ENCODE measurements at places on chromosomes 2 and 18.

- DNase-seq = no peak
Observed at GRCh38 chr18:75244351-75245313, 34.0 kb downstream of the TSHZ1 start.

GRCh38 chr2:234967870-234968208 is 16.0 kb downstream of the SH3BP4 start:
- no peak for DNase-seq

DNA sequence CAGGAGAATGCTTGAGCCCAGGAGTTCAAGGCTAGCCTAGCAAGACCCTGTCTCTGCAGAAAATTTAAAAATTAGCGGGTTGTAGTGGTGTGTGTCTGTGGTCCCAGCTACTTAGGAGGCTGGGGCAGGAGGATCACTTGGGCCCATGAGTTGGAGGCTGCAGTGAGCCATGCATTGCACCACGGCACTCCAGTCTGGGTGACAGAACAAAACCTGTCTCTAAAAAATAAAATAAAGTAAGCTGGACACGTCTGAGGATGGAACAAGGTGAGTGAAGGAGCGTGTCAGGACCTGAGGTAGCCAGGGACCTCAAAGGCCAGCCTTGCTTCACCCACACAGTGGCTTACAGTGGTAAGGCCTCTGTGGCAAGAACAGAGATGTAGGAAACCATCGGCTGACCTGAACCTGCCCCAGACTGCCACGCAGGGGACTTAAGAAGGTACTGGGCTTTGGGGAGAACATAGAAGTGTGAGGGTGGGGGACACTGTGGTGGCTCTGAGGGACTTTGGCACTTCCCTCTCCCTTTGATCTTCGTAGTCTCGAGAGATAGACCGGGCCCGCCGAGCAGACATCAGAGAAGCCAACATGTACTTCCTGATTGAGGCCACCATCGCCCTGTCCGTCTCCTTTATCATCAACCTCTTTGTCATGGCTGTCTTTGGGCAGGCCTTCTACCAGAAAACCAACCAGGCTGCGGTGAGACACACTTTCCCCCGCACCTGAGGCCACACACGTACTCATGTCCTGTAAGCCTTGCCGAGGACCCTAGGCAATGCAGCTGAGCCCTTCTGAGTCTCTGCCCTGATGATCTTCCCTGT is 7.5 kb downstream of the SLC11A1 start:
- no peak for DNase-seq

DNA sequence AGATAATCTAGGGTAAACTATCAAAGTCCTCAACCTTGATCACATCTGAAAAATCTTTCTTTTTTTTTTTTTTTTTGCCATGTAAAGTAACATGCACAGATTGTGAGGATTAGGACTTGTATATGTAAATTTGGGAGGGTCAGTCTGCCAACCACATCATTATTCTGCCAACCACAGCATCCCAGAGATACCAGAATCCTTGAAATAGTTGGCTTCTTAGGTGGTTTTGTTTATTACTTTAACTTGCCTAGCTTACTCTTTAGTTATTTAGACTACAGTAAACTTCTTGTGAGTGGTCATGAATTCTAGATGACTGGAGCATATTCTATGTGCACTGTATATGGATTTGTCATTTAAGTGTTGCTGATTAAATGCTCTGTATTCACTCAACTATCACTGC is 242.1 kb upstream of the RBMS1 start:
- DNase-seq = peak; percentile 31
